ENCODE measurements at places on chromosomes 12 and 14. TPM values are rescaled to one million over a fixed set of nuclear protein-coding genes. Genes with fewer than 3 reads are reported as not detected.

The GDF3 gene
- total RNA-seq: not detected

The ADCY4 gene
- total RNA-seq: 24.2 TPM

The PTPRO gene
- 0.24 TPM for total RNA-seq

The RAPGEF3 gene
- total RNA-seq: 7.1 TPM

The TBC1D30 gene
- 0.32 TPM for total RNA-seq

The METTL1 gene
- total RNA-seq: 8.0 TPM

The C12orf50 gene
- total RNA-seq: not detected

The KIF26A gene
- 1.5 TPM for total RNA-seq

The TSPAN11 gene
- 0.36 TPM for total RNA-seq

The SIX6 gene
- 0.16 TPM for total RNA-seq

The PLEKHG7 gene
- not detected for total RNA-seq

The COX8C gene
- total RNA-seq: not detected

The PTGER2 gene
- 0.97 TPM for total RNA-seq

The RDH5 gene
- total RNA-seq: 16.7 TPM

The ADSS1 gene
- 7.3 TPM for total RNA-seq

The TMEM19 gene
- total RNA-seq: 33.9 TPM

The INSM2 gene
- total RNA-seq: not detected

The C12orf42 gene
- not detected for total RNA-seq

The CEBPE gene
- total RNA-seq: not detected

The KLRC2 gene
- total RNA-seq: not detected

The KRT79 gene
- not detected for total RNA-seq

The OAS1 gene
- total RNA-seq: 10.6 TPM

The KCNJ8 gene
- 2.3 TPM for total RNA-seq

The SRRM4 gene
- total RNA-seq: not detected

The AKAP6 gene
- 2.1 TPM for total RNA-seq

The GPHN gene
- total RNA-seq: 8.4 TPM

The KRT6C gene
- not detected for total RNA-seq

The PCED1B gene
- 0.97 TPM for total RNA-seq

The DIO2 gene
- 5.8 TPM for total RNA-seq

The GCN1 gene
- total RNA-seq: 145 TPM

The AQP5 gene
- not detected for total RNA-seq

The SLCO1B3 gene
- total RNA-seq: not detected

The FGF6 gene
- total RNA-seq: not detected

The TAS2R31 gene
- 10.9 TPM for total RNA-seq

The SP1 gene
- total RNA-seq: 68.2 TPM

The RNF31 gene
- total RNA-seq: 53.8 TPM

The LRRC9 gene
- not detected for total RNA-seq

The CCDC88C gene
- total RNA-seq: under 0.01 TPM

The KERA gene
- total RNA-seq: not detected

The GLT1D1 gene
- total RNA-seq: not detected

The BCL11B gene
- 0.36 TPM for total RNA-seq

The MYF5 gene
- total RNA-seq: not detected

The CATSPERB gene
- not detected for total RNA-seq

The RASAL1 gene
- not detected for total RNA-seq

The SLC35F4 gene
- total RNA-seq: not detected

The DDX23 gene
- 54.8 TPM for total RNA-seq

The ZC3H14 gene
- total RNA-seq: 83.9 TPM

The EFS gene
- 28.9 TPM for total RNA-seq

The WBP11 gene
- total RNA-seq: 10.0 TPM

The KCNC2 gene
- not detected for total RNA-seq

The GPR65 gene
- 1.5 TPM for total RNA-seq

The EGLN3 gene
- total RNA-seq: 0.12 TPM

The TMEM229B gene
- total RNA-seq: 1.6 TPM

The SPX gene
- total RNA-seq: 0.32 TPM

The MDGA2 gene
- total RNA-seq: not detected

The GPR68 gene
- 3.4 TPM for total RNA-seq

All from hair follicle dermal papilla cell (primary cell).